ENCODE measurements at places on chromosomes 3 and 15.

- no peak for DNase-seq
Observed at GRCh38 chr3:126445506-126445905, 30.2 kb downstream of the ZXDC start.

DNA sequence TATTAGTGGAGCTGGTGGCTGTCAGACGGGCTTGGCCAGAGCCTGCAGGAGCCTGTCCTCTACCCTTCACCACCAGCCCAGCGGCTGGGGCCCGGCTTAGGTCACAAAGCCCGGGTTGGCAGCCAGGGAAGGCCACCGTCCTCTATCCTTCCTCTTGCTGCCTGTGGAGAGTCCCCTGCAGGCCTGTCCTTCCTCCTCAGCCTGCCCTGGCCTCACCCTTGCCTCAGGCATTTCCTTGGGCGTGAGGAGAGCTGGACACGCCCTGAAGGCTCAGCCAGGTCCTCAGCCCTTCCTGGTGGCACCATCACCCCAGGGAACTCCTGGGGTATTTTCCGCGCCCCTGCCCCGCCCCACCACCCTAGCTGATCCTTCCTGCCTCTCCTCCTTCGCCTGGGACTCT, 7.7 kb downstream of the CHAC1 start:
- no peak for DNase-seq

DNA sequence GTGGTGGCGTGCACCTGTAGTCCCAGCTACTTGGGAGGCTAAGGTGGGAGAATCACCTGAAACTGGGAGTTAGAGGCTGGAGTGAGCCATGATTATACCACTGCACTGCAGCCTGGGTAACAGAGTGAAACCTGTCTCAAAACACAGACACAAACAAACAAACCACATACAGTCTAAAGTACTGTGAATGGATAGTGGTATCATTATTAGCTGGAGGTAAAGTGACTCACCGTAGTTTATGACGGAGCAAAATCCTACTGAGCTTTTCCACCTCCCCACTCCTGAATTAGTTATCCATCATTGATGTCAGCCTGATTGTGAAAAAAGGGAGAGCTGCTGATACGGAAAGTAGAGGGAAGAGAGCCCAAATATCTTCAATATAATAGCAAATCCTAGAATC, 3.2 kb upstream of the CNOT10 start:
- DNase-seq, result no peak

- DNase-seq, result no peak
Observed at GRCh38 chr15:98442379-98442833, 205.9 kb upstream of the IGF1R start.

DNA sequence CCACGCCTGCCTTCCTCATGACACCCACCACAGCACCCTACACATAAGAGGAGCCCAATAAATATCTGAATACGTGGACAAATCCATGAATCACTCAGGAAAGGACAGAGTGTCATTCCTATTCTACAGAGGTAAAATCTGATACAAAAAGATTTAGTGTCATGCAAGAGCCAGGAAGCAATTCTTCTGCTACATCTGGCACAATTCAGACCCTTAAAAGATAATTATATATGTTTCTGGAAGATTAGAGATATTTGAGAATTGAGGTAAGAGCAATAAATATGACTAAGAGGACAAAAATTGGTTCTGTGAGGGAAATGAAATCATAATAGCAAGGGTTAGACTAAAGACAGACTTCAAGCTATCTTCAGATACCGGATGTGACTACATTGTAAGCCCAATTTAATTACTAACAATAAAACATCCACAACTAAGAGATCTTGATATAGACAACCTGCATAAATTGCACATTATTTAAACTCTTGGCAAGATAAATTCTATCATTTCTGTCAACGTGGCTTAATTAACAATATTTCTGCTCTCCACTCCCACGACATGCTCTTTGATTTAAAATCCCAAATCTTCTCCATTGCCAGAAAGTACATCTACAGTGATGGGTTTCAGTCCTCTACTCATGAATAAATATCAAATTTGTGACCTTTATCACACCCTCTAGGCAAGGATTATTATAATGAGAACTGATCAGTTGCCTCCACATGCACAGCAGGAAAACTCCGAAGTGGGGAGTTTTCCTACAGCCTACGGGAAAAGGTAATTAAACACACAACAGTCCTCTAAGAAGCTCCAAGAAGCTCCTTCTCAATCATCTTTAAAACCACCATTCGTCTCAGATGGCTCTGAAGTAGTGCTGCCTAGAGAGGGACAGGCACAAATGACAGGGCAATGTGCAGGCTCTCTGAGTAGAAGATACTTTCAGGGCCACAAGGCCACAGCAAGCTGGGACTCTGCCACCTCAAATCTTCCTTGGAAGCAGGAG, 32.6 kb downstream of the MB21D2 start:
- no peak for DNase-seq

DNA sequence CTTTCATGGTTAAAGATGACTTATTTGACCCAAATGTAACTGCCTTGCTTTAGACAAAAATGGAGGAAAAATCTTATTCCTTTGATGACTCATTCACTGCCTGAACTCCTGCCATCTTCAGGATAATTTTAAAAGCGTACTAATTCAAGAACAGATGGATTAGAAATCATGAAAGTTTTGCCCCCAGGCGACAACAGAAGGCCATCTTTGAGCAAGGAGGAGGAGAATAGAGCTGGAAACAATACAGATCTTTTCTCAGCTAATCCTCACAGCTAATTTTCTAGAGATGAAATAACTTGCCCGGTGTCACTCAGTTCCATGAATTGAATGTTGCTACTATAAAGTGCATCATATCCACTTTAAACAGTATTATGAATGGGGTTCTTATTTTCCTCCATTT, 324.7 kb upstream of the RARB start:
- no peak for DNase-seq

GRCh38 chr3:136954980-136955780, 2.6 kb upstream of the IL20RB start:
- DNase-seq, result no peak

Data from naive thymus-derived CD8-positive, alpha-beta T cell (primary cell).